Stimulated activated CD4-positive, alpha-beta T cell treated with anti-CD3 and anti-CD28 coated beads, Interleukin-1b, Interleukin-23, amount 100 ng/mL, for 1 hour (primary cell): ENCODE measurements at places on chromosomes 1 and 21.

DNA sequence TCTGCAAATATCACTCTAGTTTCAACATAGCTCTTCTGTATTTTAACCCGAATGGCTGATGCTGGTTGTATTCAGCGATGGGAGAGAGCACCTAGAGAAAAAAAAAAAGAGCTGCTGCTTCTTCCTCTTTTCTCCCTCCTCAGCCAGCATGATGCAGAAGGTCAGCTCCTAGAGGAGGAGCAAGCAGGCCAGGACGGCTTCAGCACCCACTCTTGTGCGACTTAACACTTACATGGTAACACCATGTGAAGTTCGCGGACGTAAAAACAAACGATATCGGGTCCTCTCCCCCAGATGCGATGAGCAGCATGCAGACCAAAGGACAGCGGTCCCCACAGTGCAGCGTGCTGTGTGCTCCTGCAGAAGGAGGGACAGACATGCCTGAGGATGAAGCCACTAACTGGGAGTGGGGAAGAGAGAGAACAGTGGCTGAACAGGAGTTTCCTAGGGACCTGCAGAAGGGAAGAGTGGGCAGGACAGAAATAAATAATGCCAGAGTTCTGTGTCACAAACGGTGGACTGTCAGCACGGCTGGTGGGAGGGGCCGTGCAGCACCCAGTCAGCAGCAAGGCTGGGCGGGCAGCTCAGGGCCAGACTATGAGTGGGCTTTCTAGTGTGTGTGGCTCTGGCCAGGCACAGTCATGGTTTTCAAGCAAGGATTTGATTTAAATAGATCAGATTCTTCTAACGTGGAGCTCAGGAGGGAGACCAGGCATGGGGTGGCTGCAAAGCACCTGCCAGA, 11.4 kb upstream of the B3GALT5 start:
- DNase-seq = no peak

DNA sequence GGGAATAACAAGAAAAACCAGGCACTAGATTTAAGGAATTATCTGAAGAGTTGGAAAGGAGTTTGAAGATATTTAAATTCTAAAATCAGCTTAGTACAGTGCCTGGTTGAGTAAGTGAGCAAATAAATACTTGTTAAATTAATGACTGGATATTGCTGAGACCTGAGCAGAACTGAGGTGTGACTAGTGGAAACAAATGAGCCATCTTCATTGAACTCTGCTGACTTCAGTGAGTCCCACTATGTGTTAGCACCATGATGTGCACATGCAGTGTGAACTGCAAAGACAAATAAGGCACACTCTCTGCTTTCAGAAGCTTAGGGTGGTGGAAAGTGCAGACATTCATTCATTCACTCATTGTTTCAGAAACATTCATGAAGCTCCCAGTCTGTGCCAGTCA, 48.7 kb downstream of the ELAPOR1 start:
- DNase-seq = no peak

- DNase-seq = no peak
These were observed 2.0 kb upstream of the C1orf174 start for GRCh38 chr1:3902111-3902511.

DNA sequence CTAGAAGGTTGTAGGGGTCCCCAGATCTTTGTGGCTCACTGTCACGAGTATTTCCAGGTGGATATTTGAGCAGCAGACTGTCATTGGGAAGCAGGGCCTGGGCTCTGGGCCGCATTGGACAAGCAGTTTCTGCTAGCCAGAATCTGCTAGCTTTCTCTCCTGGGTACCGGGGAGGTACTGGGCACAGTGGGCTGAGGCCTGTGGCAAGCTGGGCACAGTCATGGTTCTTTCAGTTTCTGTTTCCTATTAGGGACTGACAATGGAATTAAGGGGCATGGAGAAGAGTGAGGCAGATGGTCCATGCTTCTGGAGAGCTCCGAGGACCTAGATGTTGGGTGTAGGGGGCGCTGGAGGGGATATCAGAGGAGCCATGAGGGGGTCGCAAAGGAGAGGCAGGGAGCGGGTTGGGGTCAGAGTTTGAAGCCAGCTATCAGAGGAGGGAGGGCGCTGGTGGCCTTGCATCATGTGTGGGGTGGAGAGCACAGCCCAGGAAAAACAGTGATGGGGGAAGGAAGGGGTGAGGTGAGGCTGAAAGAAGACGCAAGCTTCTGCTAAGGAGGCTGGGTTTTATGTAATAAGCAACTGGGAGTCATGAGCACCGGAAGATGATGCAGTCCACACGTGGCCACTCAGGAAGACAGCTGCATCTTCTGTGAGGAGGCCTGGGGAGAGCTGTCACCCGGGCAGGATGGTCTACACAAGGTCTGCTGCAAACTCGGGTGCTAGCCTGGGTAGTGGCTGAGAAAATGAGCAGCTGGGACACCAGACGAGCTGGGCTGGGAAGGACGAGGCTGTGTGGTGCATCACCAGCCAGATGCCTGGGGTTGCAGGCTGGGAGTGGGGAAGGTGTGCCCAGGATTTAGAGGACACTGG, 72.7 kb downstream of the IER5 start:
- no peak for DNase-seq

DNA sequence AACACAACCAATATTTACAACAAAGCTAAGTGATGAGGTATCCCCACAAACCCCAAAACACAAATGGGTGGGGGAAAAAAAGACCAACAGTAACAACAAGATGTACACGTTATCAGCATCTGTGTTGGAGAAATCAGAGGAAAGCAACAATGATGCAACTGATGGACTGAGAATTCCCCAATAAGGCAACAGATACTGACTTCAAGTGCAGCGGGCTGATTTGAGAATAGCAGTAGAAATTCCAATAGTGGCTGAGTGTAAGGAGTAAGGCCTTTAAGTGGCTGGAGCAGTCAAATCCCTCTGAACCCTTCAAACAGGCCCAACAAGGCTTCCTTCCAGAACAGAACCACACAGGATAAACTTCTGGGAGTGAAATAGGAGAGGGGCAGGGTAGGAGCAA, 97.6 kb downstream of the TM2D1 start:
- no peak for DNase-seq

DNA sequence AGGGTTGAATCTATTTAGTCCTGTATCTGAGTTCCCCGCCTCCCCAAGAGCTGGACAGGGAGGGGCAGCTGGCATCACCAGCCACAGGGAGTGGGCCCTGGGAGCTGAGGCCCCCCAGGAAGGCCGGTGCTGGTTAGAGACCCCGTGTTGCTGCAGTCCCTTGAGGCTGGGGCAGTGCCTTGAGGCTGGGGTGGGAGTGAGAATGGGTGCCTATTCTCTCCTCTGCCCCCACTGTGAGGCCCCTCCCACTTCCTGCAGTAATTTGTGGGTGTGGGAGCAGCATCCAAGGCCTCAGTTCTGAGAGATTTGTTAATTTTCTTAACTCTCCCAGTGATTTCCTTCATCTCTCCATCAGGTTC, 2.5 kb upstream of the TRAPPC3 start:
- DNase-seq = no peak

- no peak for DNase-seq
These were observed 394 bp upstream of the GRHL3 start for GRCh38 chr1:24318615-24319311.

DNA sequence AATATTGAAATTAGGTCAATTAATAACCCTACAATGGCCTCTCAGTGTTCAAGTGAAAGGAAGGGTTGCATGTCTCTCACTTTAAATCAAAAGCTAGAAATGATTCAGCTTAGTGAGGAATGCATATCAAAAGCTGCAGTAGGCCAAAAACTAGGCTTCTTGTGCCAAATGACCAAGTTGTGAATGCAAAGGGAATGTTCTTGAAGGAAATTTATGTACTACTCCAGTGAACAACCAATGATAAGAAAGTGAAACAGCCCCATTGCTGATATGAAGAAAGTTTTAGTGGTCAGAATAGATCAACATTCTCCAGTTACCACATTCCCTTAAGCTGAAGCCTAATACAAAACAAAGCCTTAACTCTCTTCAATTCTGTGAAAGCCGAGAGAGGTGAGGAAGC, 10.0 kb downstream of the MAEL start:
- DNase-seq = no peak

DNA sequence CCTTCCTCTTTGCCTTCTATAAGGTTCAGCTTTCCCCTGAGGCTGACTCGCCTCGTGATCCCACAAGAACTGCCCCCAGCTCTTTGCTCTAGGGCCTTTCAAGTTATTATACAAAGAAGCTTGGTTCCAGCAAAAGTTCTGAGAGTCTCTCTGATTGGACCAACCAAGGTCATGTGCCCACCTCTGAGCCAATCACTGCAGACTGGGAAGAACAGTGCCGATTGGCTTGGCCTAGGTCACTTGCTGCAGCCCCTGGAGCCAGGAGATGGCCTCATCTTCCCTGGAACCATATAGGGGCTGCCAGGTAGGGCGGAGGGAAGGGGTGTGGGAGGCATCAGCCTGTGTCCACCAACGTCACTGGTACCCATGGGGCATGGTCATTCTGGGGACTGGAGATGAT, 22.8 kb downstream of the TAS1R2 start:
- no peak for DNase-seq
